ENCODE measurements at places on chromosomes 12 and 14.

DNA sequence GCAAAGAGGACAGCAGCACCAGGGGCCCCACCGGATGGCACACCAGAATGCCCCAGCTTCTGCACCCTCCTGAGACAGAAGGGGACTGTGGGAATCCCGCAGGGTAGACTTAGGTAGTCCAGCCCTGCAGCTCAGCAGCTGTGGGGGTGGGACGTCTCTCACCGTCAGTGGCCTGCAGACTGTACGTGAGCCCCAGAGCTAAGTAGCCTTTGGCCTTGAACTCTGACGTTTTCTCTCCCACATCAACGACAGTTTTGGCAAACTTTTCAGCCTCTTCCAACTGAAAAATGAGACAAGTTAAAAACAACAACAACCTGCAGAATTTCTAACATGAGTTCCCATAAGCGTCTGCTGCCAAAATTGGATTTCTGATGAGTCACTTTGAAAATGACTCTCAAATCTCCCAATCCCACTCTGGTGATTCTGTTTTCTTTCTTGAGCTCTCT, 161.4 kb downstream of the TTC7B start:
- DNase-seq, result no peak

GRCh38 chr14:100329233-100330006, 6.3 kb downstream of the SLC25A47 start:
- DNase-seq, result no peak

DNA sequence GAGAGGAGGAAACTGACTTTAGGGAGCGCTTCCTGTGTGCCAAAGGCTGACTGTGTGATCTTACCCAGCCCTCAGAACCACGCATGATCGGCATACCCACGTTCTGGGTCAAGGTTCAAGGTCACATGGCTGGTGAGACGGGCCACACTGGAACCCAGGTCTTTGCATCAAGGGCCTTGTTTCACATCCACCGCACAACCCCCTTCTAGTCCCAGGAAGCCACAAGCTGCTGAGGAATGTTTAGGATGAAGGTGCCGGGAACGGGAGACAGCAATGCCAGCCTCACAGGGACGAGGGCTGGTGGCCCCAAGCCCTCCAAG, 50.7 kb downstream of the TESC start:
- DNase-seq, result no peak

DNA sequence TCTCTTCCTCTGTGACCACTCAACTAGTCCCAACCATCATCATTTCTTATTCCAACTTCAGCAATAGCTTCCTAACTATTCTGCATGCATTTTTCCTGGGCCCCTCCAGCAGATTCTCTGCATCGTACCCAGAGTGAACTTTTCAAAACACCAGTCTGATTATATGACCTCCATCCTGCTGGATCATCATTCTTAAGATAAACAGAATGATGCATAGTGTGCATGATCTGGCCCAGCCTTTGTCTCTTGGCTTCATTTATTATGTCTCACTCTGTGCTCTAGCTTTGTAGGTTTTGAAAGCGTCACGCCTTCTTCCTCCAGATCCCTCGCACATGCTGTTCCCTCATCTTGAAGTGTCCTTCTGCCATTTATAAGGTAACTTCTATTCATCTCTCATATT, 46.3 kb upstream of the SLC38A4 start:
- no peak for DNase-seq

DNA sequence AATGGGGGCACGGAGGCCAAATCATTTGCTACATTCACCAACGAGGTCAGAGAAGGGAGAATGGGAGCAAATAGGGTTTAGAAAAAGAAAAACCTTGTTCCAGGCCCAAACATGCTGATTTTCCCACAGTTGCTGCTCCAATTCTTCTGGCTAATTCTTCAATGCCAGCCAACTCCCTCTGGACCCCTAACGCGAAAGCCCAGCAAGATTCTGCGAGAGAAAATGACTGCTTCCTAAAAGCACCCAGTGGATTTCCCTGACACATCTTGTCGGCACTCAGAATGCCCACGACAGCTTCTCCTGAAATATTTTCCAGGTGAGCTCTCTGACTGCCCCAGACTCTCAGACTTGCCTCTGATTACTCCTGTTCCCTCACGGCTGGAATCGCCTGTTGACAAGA, 689.4 kb downstream of the MED13L start:
- DNase-seq, result no peak

- DNase-seq, result no peak
Observed at GRCh38 chr14:69262516-69262915, 2.6 kb downstream of the GALNT16 start.

GRCh38 chr14:22872033-22872832, 693 bp downstream of the LRP10 start:
- no peak for DNase-seq

DNA sequence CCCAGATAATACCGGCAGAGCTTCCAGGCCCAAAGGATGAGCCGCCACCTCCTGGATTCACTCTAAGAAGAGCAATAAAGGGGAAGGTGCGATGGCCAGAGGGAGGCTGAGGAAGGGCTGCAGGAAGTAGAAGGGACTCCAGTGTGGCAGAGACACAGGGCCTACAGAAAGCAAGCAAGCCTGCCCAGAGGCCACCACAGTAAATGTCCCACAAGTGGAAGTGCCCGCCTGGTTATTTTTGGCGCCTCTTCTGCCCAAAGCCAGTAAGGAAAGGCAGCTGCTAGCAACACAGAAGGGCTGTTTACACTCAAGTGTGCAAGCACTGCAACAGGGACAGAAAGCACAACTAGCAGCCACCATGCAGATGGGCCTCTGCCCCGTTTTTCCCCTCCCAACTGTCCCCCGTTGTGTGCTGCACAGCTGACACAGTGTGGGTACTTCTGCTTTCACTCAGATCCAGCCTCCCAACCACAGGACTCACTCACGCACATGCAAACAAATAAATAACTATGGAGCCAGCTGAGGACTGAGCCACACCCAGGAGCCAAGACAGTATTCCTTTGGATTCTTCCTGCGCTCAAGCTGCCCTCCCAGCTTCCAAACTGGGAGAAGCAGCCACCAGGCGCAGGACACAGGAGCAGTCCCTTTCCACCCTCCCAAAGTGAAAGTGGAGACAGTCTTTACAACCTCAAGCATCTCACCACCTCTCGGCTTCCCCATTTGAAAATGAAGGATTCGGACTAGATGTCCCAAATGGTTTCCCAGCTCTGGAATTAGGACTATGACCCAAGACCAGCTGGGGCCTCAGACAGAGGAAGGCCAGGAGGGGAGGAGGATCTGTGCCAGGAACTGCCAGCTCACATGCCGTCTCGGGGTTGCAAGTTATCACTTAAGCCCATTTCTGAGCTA, 40.0 kb upstream of the PNMA1 start:
- DNase-seq, result no peak

- DNase-seq, result no peak
Observed at GRCh38 chr12:77222336-77222735, 157.0 kb upstream of the E2F7 start.

DNA sequence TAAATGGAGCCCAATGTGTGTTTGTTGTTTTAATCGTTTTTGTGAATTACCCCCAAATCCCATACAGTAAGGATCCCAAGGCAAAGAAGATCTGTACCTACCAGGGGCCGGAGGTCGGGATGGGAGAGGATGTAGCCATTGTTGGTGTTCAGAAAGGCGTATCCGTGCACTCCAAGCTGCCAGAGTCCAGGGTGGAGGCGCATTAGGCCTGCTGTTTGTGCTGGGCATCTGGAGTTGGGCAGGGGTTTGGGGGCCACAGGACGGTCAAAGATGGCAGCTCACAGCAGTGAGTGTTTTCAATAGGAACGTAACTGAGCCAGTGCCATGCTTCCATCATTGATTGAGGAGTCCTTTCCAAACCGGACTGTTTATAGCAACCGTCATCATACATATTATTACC, 40.2 kb downstream of the CACNA2D4 start:
- DNase-seq, result no peak

DNA sequence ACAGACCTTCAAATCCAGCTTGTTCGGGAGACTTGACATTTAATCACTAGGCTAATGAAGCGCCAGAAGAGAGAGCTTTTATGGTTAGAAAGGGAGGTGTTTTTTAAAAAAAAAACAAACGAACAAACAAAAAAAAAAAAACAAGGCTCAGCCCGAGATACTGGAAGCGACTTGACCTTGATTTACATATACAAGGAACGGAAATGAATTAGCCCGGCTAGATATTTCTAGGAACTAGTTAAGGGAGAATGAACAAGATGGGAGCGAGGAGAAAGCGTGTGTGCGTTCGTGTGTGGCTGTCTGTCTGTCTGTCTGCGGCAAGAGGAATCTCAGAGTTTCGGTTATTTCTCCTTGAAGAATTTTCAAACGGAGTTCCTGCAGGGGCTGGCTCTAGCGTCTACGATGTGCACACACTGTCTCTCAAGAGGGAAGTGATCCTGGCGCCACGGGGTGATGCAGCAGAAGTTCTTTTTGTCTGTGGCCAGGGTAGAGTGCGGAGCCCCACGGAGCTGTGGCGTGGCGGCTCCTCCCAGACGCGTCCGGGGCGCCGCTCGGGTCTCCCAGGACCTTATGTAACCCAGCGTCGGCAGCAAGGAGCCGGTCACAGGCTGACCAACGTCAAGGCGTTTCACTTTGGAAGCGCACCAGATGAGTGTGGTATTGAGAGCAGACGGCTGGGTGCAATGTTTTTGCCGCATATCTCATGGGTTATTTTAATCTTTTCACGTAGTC, 18.8 kb downstream of the SOCS2 start:
- DNase-seq, result no peak

- no peak for DNase-seq
Observed at GRCh38 chr12:837548-837947, 85.2 kb downstream of the WNK1 start.

GRCh38 chr12:54967461-54967860, 17.1 kb downstream of the TESPA1 start:
- DNase-seq, result no peak

DNA sequence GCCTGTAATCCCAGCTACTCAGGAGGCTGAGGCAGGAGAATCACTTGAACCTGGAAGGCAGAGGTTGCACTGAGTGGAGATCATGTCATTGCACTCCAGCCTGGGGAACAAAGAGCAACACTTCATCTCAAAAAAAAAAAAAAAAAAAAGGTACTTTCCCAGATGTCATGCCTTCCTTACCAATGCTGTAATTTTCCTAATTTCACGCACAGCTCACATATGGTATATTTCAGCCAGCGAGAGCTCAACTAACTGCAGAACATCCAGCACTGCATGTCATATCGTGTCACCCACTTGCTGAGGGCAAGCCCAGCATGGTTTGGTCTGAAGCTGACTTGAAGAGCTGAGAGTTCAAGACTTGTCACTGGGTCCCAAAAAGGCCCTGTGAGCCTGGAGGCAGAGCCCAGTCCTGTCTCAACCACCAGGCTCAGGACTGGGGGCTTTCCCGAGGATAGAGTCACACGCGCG, 29.0 kb downstream of the NFKBIA start:
- no peak for DNase-seq

DNA sequence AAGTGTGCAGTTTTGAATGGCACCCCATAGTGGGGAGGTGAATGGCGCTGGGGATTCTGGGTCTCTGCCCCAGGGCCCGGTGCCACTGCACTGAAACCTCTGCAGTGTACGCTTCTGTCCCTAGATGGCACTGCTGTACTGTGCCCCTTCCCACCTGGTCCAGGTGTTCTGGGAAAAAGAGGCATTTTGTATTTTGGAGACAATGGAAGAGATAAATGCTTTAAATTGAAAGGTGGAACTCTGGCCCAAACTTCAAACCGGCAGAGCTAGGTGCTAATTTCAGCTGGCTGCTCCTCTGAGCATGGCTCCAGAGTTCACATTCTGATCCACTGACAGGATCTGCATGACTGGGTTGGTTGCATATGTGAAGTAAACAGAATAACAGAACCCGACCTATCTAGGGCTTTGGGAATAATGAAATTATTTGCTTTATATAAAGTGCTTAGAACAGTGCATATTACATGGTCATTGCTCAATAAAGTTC, 52.2 kb downstream of the KRT80 start:
- DNase-seq, result peak; percentile 38

GRCh38 chr12:32047357-32048212, 59.1 kb upstream of the BICD1 start:
- DNase-seq, result no peak

- DNase-seq, result no peak
Observed at GRCh38 chr12:47755655-47756562, 2.8 kb downstream of the RAPGEF3 start.

DNA sequence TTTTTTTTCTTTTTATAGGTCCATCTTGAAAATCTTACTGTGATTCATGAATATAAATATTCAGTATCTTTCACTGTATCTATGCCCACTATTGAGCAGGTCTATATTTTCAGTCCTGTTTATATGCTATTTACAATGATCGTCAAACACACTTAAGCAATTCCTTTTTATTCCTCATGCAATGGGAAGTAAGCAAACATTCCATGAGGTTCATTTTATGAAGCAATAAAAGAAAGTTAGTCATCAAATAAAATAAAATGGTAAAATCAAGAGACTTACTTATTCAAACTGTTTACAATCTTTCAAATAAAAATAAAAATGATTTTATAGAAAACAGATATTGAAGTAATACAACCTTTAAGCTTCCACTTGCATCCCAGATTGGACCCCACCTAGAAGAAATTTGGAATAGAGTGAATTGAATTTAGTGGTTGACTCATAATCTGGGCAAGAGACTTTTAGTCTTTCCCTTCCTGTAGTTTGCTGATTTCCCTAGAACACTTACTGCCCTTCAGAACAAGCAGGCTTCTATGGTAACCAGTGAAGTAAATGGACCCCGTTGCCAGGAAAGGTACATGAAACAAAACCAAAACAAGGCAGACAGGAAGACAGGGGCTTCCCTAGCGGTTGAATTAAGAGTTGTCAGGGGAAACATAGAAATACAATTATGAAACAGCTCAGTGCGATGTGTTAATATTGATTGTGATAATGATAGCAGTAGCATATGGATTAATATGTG, 241.0 kb upstream of the ATP2B1 start:
- DNase-seq, result no peak

- no peak for DNase-seq
Observed at GRCh38 chr14:68884031-68885030, 91.5 kb upstream of the ZFP36L1 start.

DNA sequence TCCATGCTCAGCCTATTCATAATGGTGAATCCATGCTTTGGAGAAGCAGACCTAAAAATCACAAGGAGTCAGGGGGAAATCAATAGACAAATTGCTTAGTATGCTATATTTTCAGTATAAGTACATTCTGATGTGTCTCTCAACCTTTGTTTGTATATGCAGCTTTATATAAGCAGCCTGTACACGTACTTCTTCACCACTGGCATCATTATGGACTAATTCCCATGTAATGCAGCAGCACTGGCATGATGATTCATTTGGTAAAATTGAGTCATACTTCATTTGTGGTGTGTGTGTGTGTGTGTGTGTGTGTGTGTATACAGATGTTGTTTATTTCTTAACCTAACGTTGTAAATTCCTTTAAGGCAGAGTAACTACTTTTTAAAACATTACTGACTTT, 10.9 kb downstream of the DCP1B start:
- DNase-seq, result no peak

DNA sequence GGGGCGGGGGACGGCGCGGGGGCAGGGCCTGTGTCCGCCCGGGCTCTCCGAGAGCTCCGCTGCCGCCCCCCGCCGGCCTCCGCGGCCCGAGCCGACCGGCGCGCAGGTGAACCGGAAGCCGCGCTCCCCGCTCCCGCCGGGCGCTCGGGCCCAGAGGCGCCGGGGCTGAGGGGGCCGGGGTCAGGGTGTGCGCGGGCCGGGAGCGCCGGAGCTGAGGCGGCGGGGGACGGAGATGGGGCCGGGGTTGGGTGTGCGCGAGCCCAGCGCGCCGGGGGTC, 431 bp downstream of the HIP1R start:
- no peak for DNase-seq

All from NCI-H187 treated with DMSO at 0.1 percent for 48 hours (cell line).